ENCODE measurements at places on chromosomes 7 and 10. TPM values are rescaled to one million over a fixed set of nuclear protein-coding genes. Genes with fewer than 3 reads are reported as not detected.

The FGFBP3 gene
- 1.6 TPM for total RNA-seq

The PIP gene
- total RNA-seq = not detected

The SORCS1 gene
- total RNA-seq = not detected

The JCAD gene
- total RNA-seq = 0.35 TPM

The CD36 gene
- total RNA-seq = not detected

The RPS24 gene
- total RNA-seq = 2,047 TPM

The DLX6 gene
- not detected for total RNA-seq

The AGAP6 gene
- total RNA-seq = 16.3 TPM

The HMX3 gene
- not detected for total RNA-seq

The NCF1 gene
- total RNA-seq = 5.2 TPM

The SEPHS1 gene
- total RNA-seq = 60.2 TPM

The C10orf71 gene
- total RNA-seq = not detected

The CLCN1 gene
- total RNA-seq = not detected

The CPEB3 gene
- 2.6 TPM for total RNA-seq

The ADRB1 gene
- total RNA-seq = not detected

The LBX1 gene
- not detected for total RNA-seq

The ERVW-1 gene
- total RNA-seq = not detected

Measured in activated naive CD4-positive, alpha-beta T cell treated with anti-CD3 and anti-CD28 coated beads, Interleukin-2, amount 10 ng/mL, durations not matched to agents 5 hours and 36 hours (primary cell).